ENCODE measurements at places on chromosomes 2 and 18.

- no peak for DNase-seq
These were observed 25.3 kb upstream of the SEMA4C start for GRCh38 chr2:96895032-96895745.

GRCh38 chr2:189444322-189444721 lies 3.0 kb downstream of the WDR75 start:
- no peak for DNase-seq

GRCh38 chr2:25369876-25370275 lies 28.2 kb upstream of the DNMT3A start:
- no peak for DNase-seq

DNA sequence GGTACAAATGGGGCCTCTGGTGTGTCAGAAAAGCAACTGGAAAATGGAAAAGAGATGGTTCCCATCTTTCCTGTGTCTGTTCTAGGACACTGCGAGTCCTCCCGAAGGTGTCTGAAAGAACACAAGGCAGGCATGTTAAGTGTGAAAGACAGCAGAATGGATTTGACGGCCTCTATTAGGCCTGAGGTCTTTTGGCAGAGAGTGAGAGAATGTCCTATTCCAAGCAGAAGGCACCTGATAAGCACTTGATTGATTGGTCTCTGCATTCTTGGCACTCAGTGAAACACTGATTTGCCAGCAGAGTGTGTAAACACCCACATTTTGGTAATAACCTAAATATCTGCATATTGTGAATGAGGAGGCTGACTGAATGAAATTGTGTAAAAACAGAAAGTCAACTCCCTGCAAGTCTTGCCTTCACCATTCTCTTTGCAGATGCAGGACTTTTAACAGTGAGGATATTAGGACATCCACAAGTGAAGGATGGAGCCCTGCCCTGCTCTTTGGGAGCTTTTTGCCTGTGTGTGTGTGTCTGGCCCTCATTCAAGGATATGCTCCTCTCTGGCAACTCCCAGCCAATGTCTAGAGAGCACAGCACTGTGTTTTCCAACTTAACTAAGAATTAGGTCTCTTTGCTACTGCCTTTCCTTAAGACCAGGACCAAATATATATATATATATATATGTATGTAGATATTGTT lies 698.3 kb downstream of the NRXN1 start:
- DNase-seq: no peak

Measured in NCI-H774 (cell line).